T-cell (primary cell): ENCODE measurements at places on chromosomes 12 and 14. TPM values are rescaled to one million over a fixed set of nuclear protein-coding genes. Genes with fewer than 3 reads are reported as not detected.

DNA sequence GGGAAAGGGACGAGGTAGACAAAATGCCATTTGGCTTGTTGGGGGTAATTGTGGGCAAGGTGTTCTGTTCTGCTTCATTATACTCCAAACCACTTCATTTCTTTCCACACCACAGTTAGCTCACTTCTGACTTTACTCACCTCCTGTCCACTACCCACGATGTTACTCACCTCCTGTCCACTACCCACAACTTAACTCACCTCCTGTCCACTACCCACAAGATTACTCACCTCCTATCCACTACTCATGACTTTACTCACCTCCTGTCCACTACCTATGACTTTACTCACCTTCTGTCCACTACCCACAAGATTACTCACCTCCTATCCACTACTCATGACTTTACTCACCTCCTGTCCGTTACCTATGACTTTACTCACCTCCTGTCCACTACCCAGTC, 10.1 kb upstream of the TWF1 start:
- DNase-seq = no peak

DNA sequence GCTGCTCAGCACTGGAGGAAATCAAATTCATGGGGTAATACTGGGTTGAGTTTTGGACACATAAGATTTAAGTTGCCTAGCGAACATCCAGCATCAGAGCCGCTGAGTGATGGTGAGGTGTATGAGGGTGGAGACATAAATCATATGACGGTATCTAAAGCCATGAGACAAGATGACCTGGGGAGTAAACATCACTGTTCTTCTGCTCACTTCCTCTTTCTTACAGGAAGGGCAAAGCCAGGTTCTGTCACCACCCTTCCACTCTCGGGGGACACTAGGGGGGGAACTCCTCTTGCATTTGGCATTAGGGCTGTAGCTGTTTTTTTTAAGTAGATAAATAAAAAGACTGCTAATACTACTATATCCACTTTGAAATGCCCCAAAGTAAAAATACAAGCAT, 24.0 kb downstream of the PRDM4 start:
- DNase-seq = no peak

GRCh38 chr14:77133720-77134338, 7.8 kb downstream of the ZDHHC22 start:
- peak; percentile 33 for DNase-seq

- no peak for DNase-seq
These were observed 130.3 kb upstream of the DNM1L start for GRCh38 chr12:32548691-32549281.

DNA sequence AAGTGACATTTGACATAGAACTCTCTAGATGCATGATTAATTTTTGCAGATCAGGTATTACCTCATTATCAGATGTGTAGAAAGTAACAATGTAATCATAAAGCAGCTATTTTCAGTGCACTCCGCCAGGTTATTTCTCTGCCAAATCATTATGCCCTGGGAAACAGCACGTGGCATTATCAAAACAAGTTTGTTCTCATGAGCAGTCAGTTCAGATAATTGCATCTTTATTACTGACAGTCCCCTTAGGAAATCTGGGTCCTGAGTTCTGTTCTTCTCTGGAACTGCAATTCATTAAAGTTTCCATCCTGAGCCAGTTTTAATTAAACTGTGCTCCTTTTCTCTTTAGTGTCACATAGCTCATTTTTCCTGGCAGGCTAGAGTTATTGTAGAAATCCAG, 94.7 kb upstream of the KRR1 start:
- DNase-seq = no peak

DNA sequence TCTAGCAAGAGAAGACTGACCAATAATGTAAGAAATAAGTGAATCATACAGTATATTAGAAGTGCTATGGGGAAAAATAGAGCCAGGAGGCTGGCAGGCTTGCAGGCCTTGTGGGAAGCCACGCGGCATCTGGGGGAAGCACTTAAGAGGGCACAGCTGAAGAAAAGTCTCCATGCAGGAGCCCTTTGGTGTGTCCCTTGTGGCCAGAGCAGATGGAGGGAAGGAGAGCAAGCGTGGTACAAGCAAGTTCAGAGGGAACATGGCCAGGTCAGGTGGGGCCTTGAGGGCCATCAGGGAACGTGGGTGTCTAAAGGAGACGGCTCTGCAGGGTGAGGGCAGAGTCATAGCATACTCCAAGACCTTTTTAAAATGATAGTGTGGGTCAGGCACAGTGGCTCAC, 51.7 kb downstream of the LRRC74A start:
- DNase-seq = no peak

DNA sequence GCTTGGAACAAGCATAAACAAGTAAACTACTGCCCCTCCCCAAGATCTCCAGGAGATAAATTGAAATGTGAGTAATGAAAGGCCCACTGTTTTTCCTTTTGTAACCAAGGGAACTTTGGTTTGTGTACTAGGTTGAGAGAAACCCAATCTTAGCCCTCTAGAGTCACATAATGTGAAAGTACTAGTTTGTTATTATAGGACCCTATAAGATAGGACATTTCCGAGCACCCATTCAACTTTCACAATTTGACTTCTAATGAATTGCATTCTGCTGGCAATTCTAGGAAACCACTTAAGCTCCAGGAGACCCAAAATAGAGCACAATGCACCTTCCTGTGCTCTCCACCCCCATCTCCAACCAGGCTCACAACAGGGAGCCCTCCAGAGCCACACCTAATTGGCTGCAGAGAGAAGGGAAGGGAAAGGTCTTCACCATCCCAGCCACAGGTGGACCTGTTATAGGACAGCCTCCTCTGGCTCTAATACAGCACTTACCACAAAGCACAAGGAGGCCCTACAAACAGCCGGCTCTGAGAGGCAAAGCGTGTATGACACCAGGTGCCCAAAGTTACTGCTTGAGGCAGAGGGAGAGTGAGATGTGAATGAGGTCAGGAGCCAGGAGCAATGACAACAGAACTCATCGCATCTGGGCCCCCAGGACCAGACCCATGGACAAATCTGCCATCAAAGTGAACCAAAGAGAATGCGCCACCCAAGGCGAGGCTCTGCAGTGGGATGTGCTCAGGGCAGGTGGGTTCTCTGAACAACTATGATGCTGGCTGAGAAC, 163.3 kb upstream of the NTF3 start:
- no peak for DNase-seq

GRCh38 chr12:94870511-94870910, 133.0 kb downstream of the NDUFA12 start:
- DNase-seq = no peak

GRCh38 chr14:72678356-72678755, 215.5 kb downstream of the DPF3 start:
- no peak for DNase-seq

GRCh38 chr12:56838621-56839488, 75.7 kb downstream of the HSD17B6 start:
- DNase-seq = no peak

- peak; percentile 60 for DNase-seq
These were observed 62.1 kb downstream of the PPP2R5C start for GRCh38 chr14:101823511-101824120.

DNA sequence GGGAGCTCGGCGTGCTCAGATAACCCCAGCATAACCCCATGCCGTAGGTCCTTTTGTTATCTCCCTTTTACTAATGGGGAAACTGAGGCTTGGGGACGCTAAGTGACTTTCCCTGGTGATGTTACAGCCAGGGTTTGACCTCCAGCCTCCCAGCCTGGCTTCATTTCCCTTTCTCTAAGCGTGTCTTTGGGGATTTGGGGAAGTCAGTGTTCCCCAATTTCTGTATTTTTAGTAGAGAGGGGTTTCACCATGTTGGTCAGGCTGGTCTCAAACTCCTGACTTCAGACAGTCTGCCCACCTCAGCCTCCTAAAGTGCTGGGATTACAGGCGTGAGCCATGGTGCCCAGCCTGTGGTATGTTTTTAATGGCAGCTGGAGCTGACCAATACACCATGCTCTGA, 85.4 kb downstream of the PHETA1 start:
- DNase-seq = no peak

DNA sequence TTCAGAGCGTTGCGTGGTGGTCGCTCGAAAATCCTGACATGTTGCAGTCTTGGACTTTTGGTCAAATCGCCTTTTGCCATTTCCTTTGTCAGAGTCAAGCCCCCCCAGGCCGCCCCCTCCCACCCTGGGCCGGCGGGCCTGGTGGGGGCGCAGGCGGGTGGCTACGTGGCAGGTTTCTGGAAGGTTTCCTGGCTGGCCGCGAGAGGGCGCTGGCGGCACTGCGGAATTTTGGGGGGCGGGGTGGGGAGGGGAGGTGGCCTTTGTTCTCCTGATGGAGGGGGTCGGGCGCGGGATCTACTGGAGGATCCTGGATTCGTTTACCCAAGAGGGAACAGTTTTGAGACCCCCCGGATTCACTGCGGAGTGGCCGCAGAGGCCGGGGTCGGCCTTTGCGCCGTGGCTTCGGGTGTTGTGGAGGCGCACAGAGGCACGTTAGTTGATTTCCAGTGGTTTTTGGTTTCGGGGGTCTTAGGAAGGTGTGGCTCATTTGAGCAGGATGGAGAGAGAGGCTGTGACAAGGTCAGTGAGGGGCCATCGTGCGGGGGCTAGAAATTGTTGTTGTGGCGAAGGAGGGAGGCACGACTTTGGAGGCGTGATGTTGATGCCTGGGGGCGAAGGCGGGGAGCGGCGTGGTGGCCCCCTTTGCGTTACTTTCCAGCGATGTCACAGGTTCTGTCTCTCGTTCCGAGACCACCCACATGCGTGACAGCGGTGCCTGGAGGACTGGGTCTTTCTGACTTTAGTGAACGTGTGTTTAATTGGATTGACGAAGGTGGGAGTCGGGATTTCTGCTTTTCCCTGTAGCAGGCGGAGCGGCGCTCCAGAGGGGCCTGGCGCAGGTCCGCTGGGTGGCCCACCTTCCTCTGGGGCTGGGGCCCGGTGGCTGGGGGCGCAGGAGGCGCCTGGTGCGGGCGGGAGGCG, 1.4 kb downstream of the MEG3 start:
- DNase-seq = no peak

DNA sequence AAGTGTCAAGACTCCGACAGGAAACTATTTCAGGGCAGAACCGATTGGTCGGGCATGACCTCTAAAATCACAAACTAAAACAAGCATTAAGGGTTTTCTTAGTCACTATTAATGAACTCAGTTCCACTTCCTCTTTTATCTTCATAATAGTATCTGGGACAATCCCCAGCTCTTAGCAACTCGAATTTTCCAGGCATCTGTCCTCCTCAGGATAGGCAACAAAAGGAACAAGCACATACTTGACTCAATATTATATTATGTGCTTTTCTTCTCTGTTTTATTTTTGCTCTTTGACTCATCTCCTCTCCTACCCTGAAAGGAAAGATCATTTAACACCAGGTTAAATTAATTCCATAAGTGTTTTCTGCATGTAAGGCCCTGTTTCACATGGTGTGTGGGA, 638.3 kb upstream of the TBX3 start:
- no peak for DNase-seq

- DNase-seq = no peak
These were observed 323.0 kb downstream of the FLRT2 start for GRCh38 chr14:85852906-85853305.

DNA sequence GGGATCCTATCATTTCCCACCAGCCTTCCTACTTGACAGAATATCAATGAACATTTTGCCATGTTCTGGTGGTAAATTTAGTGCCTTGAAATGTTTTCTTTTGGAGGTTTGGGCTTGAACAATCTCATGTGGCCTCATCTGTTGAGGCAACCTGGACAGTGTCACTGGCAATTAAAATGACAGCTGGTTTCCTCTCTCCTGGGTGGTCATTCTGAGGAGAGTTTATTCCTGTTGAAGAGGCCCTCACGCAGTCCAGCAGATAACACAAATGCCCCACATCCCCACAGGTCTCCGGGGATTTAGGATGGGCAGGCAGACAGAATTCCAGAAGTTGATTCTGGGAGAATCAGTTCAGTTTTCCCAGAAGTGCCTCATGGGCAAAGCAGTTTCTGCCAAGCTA, 41.9 kb downstream of the MMAB start:
- no peak for DNase-seq

- no peak for DNase-seq
These were observed 8.6 kb downstream of the SDS start for GRCh38 chr12:113395119-113395518.

- DNase-seq = no peak
These were observed 519.7 kb upstream of the TBX3 start for GRCh38 chr12:115203701-115204100.

- no peak for DNase-seq
These were observed 2.5 kb upstream of the RAP1B start for GRCh38 chr12:68608191-68608590.

DNA sequence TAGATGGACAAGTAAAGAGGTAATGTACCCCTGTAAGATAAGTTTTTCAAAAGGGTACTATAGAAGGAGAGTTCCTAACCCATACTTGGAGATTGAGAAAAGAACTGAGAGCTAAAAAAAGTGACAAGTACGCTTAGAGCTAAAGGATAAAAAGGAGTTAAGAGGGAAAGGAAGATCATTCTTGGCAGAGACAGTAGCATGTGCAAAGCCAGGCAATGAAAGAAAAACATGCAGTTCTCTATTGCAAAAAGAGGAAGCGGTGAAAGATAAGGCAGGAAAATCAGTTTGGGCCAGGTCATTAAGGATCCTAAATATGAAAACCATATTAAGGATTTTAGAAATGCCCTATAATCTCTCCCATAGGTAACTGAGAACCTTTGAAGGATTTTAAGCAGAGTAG, 500.4 kb upstream of the GARIN6 start:
- no peak for DNase-seq

DNA sequence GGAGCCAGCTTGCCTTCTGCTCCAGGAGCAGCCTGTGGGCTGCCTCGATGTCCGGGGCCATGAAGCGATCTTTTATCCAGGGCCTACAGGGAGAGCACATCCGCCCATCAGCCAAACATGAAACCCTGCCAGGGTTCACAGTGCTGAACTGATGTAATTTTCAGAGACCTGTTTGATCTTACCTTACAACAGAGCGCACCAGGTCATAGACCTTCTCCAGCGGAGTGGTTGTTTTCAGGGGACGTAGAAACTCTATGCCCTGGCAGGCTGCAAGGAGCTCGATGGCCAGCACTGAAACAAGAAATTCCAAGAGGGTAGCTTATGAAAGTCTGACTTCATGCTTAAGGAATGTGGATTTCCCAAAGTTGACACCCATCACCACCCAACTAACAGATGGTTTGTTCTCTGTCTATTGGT, 19.7 kb downstream of the HAL start:
- DNase-seq = no peak

Gene THTPA
- 13.3 TPM for total RNA-seq

Gene AICDA
- total RNA-seq = not detected

Gene ARMH4
- not detected for total RNA-seq

Gene LHX5
- total RNA-seq = not detected

Gene GPX2
- not detected for total RNA-seq

Gene FGF6
- total RNA-seq = not detected

Gene SLC5A8
- not detected for total RNA-seq

Gene GARIN6
- total RNA-seq = not detected

Gene PIK3C2G
- not detected for total RNA-seq

Gene MANSC1
- total RNA-seq = 0.96 TPM

Gene MYO1H
- total RNA-seq = not detected
